NCI-H748 treated with DMSO at 0.1 percent for 48 hours (cell line): ENCODE measurements at places on chromosomes 12 and 14.

DNA sequence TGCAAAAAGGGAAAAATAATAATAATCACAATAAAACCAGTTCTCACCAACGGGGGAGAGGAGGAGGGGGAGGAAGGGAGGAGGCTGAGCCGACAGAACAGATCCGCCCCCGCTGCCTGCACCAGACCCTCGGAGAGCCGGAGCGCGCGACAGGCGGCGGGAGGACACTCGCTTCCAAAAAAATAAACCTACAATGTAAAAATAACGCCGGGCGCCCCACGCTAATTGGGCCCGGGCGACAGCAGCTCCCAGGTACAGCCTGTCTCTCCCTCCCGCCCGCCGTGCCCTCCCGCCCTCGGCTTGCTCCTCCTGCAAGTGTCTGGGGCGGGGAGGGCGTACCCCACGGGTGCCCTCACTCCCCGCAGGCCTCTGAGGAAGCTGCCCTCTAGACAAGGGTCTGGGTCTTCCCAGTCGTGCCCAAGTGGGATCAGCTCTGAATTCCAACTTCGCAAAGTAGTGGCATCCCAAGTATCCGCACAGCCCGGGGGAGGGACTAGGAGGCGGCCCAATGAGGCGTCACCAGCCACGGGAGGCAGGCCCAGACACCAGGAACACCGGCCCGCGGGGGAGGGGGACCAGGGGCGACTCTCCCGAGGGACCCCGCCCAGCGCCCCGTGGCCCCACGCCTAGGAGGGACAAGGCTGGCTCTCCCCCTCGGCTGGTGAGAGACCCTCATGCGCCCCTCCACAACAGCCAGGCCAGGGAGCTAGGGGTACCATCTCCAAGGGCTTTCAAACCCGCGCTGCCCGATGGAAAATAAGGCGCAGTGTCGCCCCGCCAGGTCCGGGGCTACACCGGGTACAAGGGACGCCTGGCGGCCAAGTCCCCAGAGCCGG is 1.0 kb downstream of the NCOR2 start:
- peak; percentile 42 for DNase-seq

- DNase-seq: no peak
Observed at GRCh38 chr12:43333644-43334043, 218.4 kb downstream of the ADAMTS20 start.

DNA sequence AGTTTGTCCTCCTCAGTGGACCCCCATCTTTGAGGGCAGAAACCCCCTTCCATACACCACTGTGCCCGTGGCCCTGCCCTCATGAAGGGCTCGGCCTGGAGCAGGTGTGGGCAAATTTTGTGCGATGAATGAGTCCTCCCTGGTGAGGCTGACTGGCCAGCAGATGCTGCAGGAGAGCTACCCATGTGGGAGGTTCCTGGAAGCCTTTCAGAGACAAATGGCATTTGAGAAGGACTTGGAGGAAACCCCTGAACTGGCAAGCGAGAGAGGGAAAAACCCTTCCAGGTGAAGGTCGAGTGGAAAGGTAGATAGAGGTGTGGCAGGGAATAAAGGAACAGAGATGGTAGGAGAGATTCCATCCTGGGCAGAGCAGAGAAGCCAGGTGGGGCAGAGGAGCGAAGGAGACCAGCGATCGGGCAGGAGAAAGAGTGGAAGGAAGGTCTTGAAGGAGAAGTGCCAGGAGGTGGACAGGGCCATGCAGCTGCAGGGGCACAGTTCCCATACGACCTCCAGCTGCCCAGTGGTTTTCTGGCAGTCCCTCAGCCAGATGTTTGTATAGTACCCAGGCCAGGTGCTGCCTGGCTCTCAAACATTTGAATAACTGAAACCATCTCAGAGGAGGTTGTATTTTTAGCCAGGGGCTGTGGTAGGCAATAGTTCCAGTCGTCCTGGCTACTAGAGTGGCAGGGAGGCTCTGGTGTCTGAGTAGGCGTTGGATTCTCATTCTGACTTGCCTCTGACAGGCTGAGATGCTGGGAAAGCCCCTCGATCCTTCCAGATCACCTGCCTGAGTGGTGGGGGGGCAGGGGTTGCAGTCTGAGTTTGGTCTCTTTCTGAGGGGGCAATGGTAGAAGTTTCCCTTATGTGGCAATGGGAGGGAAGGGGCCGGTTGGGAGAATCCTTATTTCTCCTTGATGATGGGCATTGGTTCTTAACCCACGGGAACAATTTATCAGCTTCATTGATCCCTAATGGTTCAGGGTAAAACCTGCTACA is 40.1 kb downstream of the FBXL14 start:
- no peak for DNase-seq

GRCh38 chr12:24535334-24536069 is 413.4 kb downstream of the BCAT1 start:
- no peak for DNase-seq

GRCh38 chr14:31934767-31935266 is 142.3 kb upstream of the ARHGAP5 start:
- DNase-seq: peak; percentile 61

GRCh38 chr12:115261691-115262398 is 577.9 kb upstream of the TBX3 start:
- peak; percentile 35 for DNase-seq

DNA sequence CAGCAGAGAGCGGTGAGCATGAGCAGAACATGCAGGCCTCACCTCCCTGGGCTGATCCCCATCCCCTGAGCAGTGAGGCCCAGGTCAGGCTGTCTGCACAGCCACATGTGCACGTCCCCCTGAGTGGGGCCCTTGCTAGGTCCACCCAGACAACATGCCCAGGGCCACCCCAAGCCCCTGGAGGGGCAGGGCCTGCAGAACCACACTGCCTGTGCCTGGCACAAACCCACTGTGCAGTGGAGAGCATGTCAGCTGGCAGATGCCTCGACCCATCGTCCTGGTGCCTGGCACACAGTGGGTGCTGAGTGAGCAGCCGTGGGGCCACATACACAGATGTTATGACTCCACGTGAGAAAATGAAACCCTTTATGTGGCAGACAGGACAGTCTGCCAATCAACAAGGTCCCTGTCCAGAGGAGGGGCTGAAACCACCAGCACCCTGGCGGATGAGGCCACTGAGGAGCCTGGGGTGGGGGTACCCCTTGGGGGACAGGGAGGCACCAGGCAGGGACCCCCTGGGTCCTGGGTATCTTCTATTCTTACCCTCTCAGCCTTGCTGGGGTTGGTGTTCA is 8.3 kb downstream of the ANHX start:
- no peak for DNase-seq

DNA sequence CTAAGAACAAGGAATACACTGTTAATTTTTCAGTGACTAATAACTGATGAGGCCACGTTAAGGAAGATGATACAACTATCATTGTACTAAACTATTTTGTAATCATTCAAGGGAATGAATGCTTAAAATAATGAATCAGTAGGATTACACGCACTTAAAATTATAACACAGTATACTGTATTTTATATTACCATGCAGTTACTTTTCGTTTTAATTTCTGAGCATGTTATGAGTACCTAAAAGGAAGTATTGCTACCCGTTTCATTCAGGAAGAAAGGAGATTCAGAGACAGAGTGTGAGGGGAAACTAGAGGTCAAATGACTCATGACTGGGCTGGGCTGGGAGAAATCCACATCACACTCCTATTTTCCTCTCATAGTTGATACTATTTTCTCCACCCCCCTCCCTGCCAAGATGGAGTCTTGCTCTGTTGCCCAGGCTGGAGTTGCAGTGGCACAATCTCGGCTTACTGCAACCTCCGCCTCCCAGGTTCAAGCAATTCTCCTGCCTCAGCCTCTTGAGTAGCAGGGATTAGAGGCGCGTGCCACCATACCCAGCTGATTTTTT is 202.0 kb downstream of the PPM1H start:
- no peak for DNase-seq

GRCh38 chr12:109896188-109896587 is 3.9 kb upstream of the TCHP start:
- no peak for DNase-seq

DNA sequence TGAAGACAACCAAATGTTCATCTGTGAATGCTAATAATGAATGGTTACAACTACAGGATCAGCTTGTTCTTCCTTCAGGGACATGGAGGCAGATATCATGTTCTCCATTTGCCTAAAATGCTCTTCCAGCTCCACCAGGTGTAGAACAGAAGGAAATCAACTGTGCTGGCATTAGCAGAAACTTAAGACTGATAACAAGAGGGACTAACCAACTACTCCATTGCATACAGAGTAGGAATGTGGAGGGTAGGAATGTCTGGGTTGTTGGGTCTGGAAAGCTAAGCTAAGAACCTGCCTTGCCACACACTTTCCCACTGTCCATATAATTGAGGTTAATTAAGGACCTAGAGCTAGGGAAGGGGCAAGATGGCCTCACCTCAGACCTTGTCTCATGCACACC is 11.4 kb upstream of the KRT2 start:
- no peak for DNase-seq

DNA sequence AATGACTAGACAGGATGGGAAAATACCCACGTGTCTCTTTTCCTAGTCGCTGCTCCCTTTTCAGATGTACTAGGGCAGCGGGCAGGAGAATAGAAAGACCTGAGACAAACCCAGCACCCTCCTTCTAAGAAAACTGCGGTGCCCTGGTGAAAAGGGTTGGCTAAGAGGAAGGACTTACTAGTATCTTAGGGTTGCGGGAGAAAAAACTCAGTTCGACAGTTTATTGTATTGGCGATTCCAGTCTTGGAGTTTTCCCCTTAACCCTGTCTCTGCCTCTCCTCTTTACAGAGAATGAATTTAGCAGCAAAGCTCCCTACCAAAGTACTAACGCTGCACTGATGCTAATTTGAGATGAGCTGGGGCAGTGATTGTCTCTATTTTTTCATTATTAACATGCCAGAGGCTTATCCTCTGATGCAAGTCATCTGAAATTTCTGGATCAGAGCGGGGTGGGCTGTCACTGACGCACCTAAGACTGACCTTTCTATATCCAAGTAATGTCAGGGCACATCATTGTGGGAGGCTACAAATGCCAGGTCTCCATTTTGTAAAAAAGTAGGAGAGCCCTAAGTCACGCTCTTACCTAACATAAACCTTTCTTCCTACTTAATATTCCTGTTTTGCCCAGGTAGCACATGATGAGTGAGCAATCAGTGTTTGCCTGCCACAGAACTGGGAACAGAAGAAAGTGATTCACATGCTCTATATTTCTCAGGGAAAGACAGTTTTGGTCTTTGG is 916 bp upstream of the PAWR start:
- peak; percentile 58 for DNase-seq

- DNase-seq: no peak
Observed at GRCh38 chr14:105272623-105273022, 24.3 kb downstream of the BTBD6 start.

GRCh38 chr14:35821564-35822411 is 4.3 kb upstream of the BRMS1L start:
- peak; percentile 33 for DNase-seq

- no peak for DNase-seq
Observed at GRCh38 chr12:109728921-109729320, 15.3 kb downstream of the FAM222A start.

DNA sequence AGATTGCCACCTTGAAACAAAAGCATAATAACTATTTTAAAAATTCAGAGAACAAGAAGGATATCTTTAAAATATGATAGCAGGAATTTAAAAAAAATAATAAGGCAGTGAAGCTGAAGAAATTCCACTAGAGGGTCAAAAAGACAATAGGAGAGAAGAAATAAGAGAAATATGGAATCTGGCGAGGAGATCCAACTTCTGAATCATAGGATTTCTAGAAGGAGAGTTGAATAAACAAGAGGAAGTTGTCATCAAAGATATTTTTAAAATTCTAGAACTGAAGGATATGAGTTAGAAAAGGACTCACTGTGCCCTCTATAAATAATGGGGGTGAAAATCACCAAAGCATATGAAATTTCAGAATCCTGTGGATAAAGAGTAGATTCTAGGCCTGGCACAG is 26.8 kb upstream of the TOMM20L start:
- no peak for DNase-seq

DNA sequence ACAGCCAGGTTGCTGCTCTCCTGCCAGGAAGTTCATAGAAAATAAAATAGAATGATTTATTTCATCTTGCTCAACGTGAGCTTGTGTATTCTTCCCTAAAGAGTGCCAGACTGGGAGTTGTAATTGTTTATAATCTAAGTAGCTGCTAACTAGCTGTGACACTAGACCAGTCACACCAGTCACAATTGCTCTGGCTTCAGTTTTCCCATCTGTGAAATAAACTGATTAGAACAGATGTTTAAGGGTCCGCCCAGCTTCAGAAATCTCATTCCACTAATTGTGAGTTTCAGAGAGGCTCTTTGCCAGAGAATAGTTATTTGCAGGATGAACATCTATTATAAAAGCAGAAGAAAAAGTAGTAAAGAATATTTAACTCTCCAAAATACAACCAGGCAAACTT is 55.6 kb upstream of the ZDHHC17 start:
- no peak for DNase-seq

DNA sequence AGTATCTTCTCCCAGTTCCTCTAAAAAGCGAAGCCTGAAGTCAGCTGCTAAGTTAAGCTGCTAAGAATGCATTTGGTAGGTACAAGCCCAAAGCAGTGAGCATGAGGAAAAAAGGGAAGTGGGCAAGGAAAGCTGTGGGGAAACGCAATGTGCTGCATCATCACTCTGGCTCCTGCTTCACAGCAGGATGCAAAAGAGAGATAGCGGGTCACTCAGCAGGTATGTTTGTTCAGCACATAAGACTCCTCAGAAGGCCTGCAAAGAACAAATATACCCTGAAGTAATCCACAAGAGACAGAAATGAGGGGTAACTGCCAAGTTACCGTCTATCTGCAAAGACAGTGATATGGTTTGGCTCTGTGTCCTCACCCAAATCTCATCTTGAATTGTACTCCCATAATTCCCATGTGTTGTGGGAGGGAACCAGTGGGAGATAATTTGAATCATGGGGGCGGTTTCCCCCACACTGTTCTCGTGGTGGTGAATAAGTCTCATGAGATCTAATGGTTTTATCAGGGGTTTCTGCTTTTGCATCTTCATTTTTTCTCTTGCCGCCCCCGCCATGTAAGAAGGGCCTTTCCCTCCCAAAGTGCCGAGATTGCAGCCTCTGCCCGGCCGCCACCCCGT is 127.4 kb upstream of the EGLN3 start:
- DNase-seq: no peak

DNA sequence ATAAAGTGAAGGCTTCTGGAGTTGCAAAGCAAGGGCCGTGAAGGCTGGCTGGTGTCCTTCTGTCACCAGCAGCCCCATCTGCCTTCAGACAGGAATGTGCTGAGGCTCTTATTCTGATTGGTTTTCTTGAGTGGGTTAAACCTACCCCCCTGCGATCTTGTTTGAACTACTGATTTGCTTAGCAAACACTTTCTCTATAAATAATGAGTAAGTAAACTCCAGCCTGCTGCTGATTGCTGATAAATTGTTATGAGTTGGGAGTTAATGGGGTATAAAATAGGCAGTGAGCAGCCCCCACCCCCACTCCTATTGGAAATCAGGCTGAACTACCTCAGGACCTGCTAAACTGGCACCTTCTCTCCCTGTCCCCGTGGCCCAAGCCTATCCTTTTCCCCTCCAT is 146.1 kb upstream of the NOS1 start:
- DNase-seq: peak; percentile 97
